ENCODE measurements at places on chromosomes 13 and 19.

DNA sequence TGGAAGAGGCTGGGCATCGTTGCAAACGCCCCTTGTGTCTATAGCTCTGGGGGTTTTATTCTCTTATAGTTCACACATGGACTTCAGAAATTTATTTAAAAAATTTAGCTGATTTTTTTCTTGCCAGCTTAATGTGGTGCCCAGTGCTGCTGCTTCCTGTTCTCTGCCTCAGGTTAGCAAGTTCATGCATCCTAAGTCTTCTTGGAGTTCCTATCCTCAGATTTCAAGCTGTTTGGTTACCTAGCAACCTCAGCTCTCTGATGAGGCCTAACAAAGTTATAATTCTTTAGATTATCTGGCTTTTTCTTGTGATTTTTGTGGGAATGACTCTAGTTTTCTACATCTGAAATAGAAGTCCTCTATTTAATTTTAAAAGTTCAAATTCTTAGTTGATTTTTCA is 250.9 kb downstream of the MAB21L1 start:
- DNase-seq = no peak

DNA sequence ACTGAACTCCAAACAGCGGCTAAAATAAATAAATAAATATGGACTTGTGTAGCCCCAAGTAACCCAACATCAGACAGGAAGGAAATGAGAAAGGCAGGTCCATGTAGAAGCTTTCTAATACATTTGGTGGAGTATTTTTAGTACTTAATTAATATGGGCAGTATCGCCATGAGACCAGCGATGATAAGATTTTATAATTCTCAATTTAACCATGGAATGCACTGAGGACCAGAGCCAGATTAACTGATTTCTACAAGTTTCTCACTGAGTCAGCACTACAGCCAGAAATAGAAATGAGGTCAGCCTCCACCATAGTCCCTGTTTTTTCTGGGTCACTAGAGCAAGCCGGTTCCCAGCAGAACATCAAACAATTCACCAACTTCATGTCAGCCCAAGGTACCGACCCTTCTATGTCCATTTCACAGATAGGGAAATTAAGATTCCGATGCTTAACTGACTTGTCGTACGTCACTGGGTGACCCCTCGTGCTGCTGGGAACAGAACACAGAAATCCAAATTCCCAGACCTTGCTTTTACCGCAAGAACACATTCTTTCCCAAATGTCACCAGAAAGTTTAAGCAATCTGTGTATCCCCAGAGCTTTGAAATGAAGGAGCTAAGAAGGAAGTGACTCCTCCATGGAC is 90.4 kb downstream of the COL4A1 start:
- DNase-seq = no peak

- peak; percentile 95 for DNase-seq
Measured at GRCh38 chr19:1266129-1266915, 2.8 kb upstream of the CIRBP start.

DNA sequence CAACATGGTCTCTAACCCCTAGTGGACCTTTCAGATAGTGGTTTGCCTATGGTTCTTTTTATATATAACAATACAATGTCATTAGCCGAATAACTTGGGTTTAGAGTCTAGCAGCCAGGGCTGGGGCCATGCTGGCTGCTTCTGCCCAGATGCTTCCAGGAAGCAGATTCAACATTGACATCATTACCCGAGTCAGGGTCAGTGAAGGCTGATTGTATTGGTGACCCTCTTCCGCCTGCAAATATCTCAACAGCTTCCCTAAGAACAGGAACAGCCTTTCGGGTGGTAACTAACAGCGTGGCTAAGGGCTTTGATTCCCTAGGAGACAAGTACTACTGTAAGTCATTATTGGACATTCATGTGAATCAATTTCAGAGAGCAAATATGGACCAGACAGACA is 476.4 kb downstream of the UQCRFS1 start:
- no peak for DNase-seq

GRCh38 chr13:99985241-99985874 is 3.8 kb downstream of the ZIC2 start:
- DNase-seq = peak; percentile 62

DNA sequence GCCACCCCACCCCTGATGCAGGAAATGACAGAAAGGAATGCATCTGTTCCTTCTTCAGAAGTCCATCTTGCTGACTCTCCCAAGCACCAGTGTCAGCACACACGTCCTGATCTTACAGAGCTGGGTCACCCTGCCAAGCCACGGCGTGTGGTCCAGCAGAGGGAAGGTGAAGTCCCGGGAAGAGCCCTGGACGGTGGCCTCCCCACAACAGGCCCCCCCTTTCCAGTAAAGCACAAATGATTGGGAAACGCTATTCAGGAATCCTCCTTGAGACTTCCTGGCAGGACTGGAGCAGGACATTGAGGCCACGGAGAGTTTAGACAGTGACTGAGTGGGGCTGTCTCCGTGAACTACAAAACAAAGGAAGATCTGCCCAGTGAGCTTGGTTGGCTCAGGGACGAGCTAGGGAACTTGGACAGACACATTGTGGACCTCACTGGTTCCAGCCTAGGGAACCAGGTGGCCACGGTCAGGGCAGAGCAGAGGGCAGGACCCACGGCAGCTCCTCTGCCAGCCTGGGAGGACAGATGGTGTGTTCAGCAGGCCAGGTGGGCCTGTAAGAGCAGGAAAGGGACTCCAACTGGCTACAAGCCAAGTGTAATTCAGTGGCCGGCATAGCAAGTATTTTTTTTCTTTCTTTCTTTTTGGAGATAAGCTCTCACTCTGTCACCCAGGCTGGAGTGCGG is 41.7 kb downstream of the ELL start:
- DNase-seq = no peak

DNA sequence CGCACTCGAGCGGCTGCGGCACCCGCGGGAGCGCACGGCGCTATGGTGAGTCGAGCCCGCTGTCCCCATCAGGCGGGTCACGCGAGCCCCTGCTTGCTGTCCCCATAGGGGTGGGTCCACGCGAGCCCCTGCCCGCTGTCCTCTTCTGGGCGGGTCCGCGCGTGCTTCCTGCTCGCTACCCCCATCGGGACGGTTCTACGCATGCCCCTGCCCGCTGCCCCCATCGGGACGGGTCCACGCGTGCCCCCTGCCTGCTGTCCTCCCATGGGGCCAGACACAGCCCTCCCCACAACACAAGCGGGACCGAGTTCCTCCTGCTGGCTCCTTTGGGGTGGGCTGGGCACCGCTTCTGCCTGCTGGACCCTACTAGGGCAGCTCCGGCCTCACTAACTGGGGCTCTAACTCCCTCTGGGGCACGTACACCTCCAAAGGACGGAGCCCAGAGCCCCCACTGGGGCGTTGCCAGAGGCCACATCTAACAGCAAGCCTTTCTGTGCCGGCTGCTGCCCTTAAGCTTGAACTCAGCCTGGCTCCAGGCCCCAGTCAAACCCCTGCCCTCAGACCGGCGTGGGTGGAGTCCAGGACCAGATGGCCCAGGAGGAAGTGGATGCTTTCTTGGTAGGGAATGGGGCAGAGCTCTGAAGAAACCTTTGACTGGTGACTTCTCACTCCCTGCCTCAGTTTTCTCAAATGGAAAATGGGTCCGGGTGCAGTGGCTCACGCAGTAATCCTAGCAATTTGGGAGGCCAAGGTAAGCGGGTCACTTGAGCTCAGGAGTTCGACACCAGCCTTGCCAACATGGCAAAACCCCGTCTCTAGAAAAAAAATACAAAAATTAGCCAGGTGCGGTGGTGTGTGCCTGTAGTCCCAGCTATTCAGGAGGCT is 722 bp downstream of the COLGALT1 start:
- DNase-seq = peak; percentile 78

GRCh38 chr13:46834657-46835056 is 37.7 kb upstream of the ESD start:
- DNase-seq = no peak

GRCh38 chr13:71634182-71634581 is 232.8 kb downstream of the DACH1 start:
- DNase-seq = no peak

DNA sequence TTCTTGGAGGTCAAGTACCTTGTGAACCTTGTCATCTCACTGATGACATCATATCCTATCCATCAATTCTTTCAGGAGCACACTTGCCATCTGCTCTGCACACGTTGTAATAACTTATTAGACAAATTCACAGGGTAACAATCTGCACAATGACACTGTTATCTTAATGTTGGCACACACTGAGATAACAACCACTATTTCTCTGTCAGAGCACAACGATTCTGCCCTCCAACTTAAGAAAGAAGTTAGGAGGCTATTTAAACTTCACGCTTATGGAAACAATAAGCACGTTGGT is 351.3 kb downstream of the DACH1 start:
- DNase-seq = no peak

- DNase-seq = peak; percentile 93
Measured at GRCh38 chr19:7926021-7926726, at the start of gene CTXN1. Gene CTXN1, minus strand, starts transcription at chr19:7926135. Its CDS starts 597 bp downstream, at chr19:7925538.

- no peak for DNase-seq
Measured at GRCh38 chr19:30856786-30857185, 484.6 kb downstream of the ZNF536 start.
